ENCODE measurements at places on chromosomes 2 and 18.

DNA sequence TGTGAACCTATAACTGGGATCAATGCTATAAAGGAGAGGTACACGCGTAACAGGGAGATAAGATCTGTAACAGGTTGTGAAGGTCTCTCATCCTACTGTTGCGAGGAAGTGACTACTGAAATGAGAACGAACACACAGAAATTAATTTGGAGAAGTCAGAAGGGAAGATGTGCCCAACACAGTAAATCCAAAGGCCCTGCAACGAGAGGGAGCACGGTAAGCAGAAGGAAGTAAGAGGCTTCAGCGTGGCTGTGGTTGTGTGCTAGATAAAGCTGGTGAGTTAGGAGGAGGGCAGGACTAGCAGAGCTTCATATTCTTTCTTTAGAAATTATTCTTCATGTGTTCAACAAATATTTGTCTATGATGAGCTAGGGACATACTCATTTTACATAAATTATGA, 2.5 kb upstream of the ATG16L1 start:
- no peak for DNase-seq

DNA sequence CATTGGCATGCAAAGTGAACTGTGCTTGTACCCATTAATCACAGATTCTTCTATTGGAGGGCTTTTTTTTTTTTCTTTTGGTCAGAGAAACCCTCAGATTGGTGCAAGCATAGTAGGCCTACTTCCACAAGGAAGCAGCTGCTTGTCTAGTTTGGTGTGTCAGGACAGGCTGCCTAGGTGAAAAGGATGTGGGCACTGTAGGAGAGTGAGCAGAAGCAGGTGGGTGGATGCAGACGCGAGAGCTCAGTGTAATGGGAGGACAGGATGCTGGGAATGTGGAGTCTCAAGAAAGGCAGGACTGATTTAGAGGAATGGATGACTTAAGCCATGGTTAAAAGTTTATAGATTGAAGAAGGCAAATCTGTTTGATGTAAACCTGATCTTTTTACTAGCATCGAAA, 3.1 kb downstream of the ELP2 start:
- no peak for DNase-seq

DNA sequence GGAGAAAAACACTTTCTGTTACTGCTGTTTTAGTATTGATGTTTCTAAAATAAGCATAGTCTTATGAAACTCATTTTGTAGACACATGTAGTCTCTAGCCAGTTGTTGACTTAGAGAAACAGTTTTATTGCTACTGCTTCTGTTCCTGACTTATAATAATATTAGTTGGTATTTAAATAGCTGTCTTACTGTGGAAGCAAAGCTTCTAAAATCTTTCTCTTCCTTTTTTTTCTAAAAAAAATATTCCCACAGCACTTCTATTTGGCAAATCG, 121.8 kb downstream of the MTX2 start:
- no peak for DNase-seq

DNA sequence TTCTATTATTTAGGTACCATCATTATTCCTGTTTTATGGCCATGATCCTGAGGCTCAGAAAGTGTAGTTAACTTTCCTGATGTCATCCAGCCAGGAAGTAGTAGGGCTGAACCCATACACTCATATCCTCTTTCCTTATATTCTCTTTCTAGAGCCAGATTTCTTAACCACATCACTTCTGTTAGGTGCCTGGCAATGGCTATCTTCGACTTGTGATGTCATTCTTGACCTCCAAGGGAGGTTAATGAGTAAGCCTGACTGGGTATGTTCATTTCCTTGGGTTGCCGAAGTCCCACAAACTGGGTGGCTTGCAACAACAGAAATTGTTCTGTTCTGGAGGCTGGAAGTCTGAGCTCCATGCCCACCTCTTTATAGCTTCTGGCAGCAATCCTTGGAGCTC, 43.4 kb downstream of the ITGB6 start:
- DNase-seq: peak; percentile 26

DNA sequence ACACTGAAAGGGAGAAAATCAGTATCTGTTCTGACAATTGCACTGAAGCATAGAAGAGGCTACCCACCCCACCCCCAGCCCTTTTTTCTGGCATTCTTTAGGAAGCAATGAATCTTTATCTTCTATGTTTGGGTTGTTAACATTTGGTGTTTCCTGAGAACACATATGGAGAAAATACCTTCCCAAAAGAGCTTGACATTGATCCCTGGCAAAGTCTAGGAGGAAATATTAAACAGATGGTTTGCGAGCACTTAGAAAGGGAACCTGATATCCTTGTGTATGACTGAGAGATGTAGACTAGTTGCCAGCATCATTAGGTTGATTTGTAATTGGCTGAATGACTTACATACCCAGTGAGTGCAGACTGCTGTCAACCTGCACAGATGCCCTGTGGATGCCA, 42.9 kb downstream of the DOK1 start:
- peak; percentile 48 for DNase-seq

DNA sequence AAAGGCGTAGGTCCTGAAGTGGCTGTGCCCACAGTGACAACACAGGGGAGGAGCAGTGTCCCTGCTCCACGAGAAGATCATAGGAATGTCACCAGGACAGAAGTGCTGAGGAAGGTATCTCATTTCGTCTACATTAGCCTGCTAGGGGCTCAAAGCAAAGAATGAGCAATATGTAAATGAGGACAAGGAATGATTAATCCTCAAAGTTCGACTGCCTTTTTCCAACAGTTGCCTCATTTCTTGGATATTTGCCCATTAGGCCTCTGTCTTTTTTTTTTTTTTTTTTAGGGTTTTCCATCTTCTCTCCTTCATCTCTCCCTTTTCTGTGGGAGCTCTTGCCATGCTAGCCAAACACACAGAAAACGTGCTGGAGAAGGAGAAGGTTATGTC, 105.2 kb upstream of the ARHGAP28 start:
- peak; percentile 55 for DNase-seq

DNA sequence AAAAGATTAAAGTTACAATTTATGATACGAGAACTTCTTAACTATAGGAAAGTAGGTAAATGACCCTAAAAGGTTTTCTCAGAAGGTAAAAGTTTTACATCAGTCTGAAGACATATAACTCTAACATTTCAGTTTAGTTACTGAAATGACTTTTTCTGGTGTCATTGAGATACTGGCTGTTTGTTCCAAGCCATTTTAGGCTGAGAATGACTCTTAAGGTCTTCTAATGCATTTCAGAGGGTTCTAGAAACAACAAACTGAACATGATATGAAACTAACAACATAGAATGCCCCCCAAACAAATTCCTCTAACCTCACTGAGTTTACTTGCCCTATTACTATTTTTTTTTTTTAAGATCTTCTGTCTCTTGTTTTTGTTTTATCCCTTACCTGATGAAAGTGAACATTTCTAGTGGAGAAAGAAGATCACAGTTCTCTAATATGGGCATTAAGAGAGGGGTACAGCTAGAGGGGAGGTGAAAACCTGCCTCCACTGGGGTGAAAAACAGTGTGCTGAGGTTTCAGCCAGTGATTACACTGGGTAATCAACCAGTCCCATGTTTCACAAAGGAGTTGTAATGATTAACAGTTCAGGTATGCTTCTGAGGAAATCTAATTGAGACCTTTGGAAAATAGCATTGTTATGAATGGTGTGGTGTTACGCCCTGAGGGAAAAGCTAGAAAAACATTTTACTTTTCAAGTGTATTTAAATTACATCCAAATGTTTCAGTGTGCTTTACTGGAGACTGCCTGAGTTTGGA, 11.2 kb downstream of the NABP1 start:
- peak; percentile 91 for DNase-seq

DNA sequence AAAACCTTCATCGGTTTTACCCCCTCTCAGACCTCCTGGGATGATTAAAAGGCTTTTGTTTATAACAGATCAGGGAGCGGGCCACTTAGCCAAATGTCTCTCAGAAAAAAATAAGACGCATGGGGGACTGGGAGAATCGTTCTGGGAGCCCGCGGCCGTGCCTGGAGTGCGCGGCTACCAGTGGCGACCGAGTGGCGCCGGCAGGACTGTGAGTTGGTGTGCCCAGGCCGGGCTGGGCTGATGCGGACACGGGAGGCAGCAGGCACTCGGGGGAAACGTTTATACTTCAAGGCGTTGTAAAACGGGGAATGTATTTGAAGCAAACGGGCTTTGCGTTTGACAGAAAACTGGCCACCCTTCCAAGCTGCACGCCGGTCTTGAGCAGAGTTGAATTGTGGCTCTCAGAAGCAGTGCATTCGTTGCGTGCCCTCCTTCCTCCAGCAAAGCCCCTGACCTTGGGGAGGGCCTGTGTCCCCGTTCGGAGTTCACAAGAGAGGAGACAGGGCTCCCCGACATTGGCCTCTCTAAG, 4.7 kb upstream of the HOXD10 start:
- DNase-seq: no peak

DNA sequence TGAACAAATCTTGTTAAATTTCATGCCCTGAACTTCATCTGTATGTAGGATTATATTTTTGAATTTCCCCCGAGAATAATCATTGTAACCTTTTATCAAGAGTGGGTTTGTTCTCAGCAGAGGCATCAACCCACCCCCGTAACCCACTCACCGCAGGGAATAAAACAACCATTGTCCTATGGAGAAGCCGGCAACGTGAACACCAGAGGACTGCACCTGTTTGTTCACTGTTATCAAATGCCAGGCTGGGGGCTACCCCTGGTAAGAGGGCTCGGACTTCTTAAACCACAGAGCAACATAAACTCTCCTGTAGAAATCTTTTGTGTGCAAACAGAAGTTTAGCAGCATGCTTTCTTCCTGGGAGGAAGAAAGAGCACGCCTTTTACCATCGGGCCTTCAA, 610.4 kb downstream of the ERBB4 start:
- no peak for DNase-seq

- DNase-seq: peak; percentile 82
Observed at GRCh38 chr2:101759162-101759561, 61.7 kb downstream of the MAP4K4 start.

- DNase-seq: no peak
Observed at GRCh38 chr18:51442012-51442411, 244.5 kb upstream of the MEX3C start.

- DNase-seq: no peak
Observed at GRCh38 chr2:121727332-121727731, 9.3 kb downstream of the NIFK start.

DNA sequence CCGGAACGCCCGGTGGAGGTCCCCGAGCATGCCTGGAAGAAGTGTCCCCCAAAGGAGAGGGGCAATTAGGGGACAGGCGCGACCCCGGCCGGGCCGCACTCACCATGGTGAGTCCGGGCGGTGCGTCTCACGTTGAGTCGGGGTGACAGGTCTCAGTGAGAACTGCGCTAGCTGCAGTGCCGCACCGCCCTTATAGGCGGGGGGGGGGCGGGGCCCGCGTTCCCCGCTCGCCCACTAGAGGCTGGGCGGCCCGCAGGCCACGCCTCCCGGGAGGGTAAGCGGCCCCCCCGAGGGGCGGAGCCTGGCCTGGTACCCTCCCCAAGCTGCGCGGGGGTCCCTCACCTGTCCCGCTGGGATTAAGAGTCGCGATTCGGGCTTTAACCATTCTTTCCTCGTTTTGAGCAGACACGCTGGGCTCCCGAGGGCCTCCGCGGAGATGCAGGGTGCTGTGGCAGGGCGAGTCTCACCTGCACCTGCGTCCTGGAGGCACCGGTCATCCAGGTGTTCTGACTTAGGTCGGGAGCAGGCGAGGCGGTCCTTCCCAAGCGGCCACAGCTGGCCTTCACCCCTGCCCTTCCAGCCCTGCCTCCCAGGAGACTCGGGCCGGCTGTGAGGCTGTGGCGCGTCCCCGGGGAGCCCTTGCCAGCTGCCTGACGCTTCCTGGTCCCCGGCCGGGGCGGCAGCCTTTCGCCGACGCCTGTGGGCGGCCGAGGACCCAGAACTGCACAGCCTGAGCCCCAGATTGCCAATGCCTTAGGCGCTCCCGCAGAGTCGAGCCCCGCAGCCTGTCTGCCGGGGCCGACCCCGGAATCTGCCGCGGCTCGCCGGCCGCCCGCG, at the start of gene TUBA4A:
Gene TUBA4A, minus strand, starts transcription at position 166 of the 837 bp plus-strand sequence. Its CDS starts 60 bp downstream, at position 106.
- DNase-seq: peak; percentile 56

DNA sequence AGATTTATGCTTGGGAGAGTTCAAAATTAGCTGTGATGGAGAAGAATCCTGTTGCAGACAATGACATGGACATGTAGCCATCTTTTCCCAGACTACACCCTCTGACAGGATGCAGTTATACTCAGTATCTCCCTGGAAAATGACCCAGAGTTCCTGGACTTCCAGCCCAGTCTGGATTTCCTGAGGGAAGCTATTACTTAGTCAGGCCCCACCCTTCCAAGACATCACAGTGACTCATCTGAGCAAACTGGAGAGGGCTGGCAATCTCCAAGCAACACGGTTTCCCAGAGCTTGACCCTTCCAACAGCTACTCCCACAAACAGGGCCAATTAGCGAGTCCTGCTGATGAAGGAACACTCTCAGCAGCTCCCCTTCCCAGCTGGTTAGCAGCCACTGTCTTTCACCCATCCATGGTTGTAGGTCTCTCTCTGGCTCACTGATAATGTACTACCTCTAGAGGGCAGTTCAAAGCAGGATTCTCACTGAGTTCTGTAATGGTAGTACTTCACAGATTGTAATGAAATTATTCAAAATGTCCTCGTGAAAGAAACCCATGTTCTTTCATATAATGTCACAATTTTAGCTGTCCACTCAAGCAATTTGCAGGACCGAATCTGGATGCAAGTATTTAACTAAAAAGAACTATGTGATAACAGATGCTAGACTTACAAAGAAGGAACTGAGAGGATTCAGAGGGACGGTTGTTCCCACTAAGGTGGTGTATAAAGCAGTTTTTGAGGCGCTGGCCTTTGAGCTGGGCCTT, 110.2 kb downstream of the MDH1 start:
- peak; percentile 83 for DNase-seq

GRCh38 chr2:127422559-127423477, 4.6 kb downstream of the PROC start:
- no peak for DNase-seq

DNA sequence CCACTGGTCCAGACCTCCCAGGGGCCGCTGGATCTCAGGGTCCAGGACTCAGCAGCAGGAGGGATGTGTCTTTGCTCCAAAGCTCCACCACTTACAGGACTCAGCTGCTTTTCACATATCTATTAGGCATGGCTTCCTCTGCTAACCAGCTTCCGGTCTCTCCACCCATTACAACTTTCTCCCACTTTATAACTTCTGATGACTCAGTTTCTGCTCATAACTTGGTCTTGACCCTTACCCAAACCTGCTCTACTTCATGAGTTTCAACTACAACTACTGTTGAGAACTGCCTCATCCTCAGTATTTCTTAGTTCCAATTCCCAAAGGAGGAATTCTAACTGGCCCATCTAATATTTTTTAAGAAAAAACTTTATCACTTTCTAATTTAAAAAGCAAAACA, 17.2 kb downstream of the SULT1C2 start:
- no peak for DNase-seq

DNA sequence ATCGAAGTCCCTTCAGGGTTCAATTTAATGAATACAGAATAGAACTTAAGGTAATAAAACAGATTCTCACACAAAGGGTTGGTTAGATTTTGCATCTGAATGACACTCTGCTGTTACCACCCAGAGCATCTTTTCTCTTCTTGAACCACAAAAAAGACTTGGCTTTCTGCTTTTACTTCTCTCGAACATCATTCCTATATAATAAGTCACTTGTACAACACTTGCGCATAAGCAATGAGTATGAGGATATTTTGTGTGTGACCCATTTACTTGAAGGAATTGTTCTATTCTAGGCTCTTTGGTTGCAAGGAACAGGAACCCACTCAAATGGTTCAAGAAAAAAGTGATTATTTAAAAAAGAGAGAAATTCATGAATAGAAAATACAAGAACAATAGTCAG, 126.2 kb downstream of the NUP35 start:
- DNase-seq: no peak

Data from fibroblast of gingiva (primary cell).